HFFc6 (cell line): ENCODE measurements at places on chromosomes 3 and 15. TPM values are rescaled to one million over a fixed set of nuclear protein-coding genes. Genes with fewer than 3 reads are reported as not detected.

DNA sequence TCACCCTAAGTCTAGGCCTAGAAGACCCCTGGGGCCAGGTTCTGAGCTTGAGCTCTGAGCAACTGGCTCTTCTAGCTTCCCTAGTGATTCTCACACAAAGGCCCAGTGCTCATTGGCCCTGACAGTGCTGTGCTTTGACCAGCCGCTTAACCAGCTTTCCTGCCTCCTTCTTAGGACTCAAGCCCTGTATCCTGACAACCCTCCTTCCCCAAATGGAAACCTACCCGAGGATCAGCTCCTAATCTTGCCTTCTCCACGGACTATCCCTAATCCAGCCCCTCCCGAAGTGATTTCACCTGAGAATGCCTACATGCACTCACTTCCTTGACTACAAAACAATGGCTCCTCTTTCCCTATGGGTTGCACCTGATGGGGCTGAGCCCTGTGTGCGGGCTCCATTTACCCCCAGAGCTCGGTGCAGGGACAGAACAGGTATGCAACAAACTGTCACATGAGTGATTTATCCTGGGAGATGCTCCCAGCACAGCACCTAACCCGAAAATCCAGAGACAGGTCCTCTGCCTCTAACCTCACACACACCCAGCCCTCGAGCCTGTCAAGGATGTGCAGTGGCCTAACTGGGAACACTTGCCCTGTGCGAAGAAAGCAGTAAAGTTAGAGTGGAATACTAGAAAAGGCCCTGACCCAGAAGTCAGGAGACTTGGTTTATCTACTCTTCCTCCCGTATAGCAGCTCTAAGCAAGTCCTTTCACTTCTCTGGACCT, 2.3 kb downstream of the MEGF11 start:
- H3K4me1 ChIP-seq: peaks cover 8% of the 10 kb centered on the region
- no peak overlapping the region for H3K27ac ChIP-seq
- H3K36me3 ChIP-seq: no peaks in the 10 kb centered on the region
- H3K4me3 ChIP-seq: no peak overlapping the region
- H3K27me3 ChIP-seq: peaks cover 60% of the 10 kb centered on the region

DNA sequence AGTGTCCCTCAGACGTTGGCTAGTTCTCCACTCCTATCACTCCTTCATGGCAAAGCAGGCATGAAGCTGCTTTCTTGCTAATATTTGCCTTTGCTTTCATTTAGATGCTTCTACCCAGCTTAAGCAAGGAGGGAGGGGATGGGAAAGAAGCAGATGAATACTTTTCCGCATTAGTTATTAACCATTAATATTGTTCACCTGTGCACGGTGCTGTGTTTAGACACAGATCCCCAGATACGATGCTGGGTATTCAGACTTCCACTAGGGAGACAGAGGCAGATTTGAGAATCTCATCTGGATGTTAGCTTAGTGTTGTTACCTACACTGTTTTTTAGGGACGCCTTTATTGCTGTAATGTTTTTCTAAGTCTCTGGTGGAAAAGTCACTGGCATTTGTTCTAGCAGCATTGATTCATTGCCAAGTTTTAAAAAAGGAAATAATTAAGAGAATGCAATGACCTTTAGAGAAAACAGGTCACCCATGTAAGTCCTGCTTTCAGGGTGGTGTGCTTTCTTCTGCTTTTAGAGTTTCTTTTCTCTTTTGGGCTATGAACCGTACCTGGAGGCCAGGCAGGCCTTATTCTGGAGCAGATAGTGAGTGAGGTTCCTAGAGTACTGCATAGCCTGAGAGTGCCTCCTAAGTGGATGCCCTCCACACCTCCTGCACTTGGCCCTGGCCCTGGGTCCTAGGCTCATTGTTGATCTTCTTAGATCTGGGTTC, 55.5 kb downstream of the MYZAP start:
- H3K4me1 ChIP-seq: no peaks in the 10 kb centered on the region
- no peaks in the 10 kb centered on the region for H3K36me3 ChIP-seq

DNA sequence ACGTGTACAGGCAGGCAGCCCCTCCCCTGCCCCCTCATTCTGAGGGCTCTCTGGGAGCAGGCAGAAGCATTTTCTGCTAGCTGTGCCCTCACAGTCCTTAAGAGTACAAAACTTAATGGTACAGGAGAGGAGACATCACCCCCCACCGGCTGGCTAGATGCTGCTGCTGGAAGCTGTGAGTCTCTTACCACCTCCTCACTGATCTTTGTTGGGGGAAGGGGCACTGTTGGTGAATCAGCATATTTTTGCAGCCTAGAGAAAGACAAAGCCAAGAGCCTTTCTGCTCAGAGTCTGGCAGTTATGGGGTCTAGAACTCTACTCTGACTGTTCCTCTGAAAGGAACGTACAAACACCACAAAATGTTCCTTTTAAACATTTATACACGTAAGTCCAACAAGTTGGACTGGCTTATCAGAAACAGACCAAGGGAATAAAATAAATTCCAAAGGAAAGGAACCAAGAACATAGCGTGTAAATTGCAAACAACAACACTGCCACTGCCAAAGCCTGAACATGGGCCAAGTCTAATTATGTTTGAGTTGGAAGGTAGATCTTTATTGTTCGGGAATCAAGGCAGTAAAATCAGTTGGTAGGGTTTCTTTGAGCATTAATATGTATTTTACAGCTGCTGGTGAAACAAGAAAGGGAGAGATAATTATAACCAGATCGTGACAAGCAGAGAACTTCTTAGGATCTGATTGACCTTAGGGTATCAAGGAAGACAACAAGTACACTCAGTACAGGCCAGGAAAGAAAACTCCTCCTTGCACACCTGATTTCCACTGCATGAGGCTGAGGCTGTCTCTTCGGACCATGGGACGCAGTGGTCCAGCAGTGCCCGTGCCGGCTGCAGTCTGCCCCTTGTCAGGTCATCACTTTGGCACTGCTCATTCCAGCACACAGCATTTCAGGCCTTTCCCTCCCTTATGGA, 27.4 kb downstream of the CLK3 start:
- peak overlapping the region; percentile 41 for H3K27ac ChIP-seq
- H3K4me1 ChIP-seq: peaks cover 17% of the 10 kb centered on the region
- no peak overlapping the region for H3K4me3 ChIP-seq
- H3K27me3 ChIP-seq: no peaks in the 10 kb centered on the region; the same call in 1 of the 2 replicates
- H3K36me3 ChIP-seq: no peaks in the 10 kb centered on the region; the same call in 1 of the 2 replicates

GRCh38 chr3:51814034-51814433, 35.0 kb upstream of the IQCF6 start:
- H3K4me1 ChIP-seq: no peaks in the 10 kb centered on the region
- H3K36me3 ChIP-seq: no peaks in the 10 kb centered on the region
- H3K4me3 ChIP-seq: no peak overlapping the region
- no peak overlapping the region for H3K27ac ChIP-seq
- H3K27me3 ChIP-seq: peaks cover 16% of the 10 kb centered on the region
- no peak for DNase-seq

- H3K27ac ChIP-seq: no peak overlapping the region; the same call in 1 of the 2 replicates
- H3K36me3 ChIP-seq: peaks cover 3% of the 10 kb centered on the region; the same call in 1 of the 2 replicates
- peaks cover 4% of the 10 kb centered on the region; the same call in 1 of the 2 replicates for H3K4me1 ChIP-seq
- H3K27me3 ChIP-seq: no peaks in the 10 kb centered on the region; the same call in 1 of the 2 replicates
These were observed 14.0 kb downstream of the VILL start for GRCh38 chr3:38004415-38005075.

Gene RGMA
- 0.18 to 0.26 TPM in 2 of 3 replicates, not detected in the other for total RNA-seq

DNA sequence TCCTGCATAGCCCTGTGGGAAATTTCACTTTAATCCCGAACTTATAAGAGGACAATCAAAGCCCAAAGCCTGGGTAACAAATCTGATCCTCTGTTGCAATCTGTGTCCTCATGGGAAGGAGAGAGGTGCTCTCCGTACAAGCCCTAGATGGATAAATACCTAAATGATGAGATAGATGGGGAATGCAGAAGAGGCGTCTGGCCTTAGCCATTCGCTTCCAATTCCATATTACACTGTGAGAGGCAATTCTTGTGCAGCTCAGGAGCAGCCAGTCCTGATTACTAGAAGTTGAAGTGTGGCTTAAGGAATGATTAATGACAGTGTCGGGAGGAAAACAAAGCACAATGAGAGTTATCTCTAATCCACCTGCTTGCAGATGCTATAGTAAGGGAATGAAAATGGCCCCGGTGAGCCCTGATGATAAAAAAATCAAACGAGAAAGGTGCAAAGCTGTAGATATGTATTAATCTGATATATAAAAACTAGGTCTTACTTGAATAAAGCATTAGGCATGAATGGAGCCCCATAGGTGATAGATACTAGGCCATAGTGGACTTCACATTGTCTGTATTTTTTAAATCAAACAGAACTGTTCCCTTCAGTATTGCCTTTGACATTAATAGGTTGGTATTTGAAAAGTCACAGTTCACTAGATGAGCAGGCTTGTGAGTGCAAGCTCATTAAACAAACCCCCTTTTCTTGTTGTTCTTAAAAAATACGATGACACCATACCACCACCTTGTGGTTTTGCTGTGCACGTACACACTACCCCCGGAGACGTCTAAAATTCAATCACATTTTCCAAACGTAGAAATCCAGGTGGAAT, 54.2 kb upstream of the TMCO5A start:
- no peaks in the 10 kb centered on the region for H3K27me3 ChIP-seq
- peaks cover 64% of the 10 kb centered on the region for H3K4me1 ChIP-seq
- H3K4me3 ChIP-seq: peak overlapping the region; percentile 31; the same call in 1 of the 2 replicates
- H3K36me3 ChIP-seq: no peaks in the 10 kb centered on the region

- DNase-seq: no peak
- no peak overlapping the region for H3K4me3 ChIP-seq
- H3K4me1 ChIP-seq: no peaks in the 10 kb centered on the region
- H3K27me3 ChIP-seq: peaks cover 32% of the 10 kb centered on the region
- no peaks in the 10 kb centered on the region for H3K36me3 ChIP-seq
These were observed 3.1 kb upstream of the HCN4 start for GRCh38 chr15:73371812-73372211.

Gene CPA3
- total RNA-seq: 0.38 to 0.82 TPM (median 0.69 TPM) in 3 replicates

GRCh38 chr3:69210068-69210730, 87.8 kb upstream of the LMOD3 start:
- no peak for DNase-seq
- H3K4me3 ChIP-seq: no peak overlapping the region
- peaks cover 6% of the 10 kb centered on the region; the same call in 1 of the 2 replicates for H3K4me1 ChIP-seq
- no peak overlapping the region for H3K27ac ChIP-seq
- H3K27me3 ChIP-seq: peaks cover 14% of the 10 kb centered on the region
